ENCODE measurements at places on chromosomes 6 and 20.

GRCh38 chr20:61966492-61967244 is 99.0 kb downstream of the TAF4 start:
- DNase-seq: no peak

DNA sequence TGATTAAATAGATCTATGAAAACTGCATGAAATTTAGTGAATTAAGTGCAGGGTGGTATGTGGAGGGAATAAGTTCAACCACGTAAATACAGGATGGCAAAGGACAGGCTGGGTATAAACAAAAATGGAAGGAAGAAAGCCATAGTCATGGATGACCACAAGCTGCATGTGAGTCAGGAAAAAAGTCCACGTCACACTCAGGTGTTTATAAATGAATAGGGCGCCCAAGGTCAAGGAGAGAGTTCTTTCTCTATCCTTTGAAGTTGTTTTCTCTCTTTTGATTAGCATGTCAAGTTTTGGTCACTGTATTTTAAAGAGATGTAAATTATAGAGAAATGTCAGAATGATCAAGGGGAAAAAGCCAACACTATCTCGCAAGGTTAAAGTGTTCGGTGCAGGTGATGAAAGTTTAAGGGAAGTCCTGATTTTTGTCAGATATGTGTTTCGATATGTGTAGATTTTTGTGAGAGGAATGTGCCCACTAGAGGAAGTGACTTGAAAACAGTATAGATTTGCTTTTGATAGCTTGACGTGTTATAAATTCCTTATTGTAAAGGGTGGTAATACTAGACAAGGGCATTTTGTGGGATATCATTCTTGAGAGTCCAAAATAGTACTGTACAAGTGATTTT is 58.7 kb downstream of the MAP3K4 start:
- DNase-seq: no peak

GRCh38 chr6:150139533-150139932 is 3.3 kb upstream of the PPP1R14C start:
- no peak for DNase-seq

DNA sequence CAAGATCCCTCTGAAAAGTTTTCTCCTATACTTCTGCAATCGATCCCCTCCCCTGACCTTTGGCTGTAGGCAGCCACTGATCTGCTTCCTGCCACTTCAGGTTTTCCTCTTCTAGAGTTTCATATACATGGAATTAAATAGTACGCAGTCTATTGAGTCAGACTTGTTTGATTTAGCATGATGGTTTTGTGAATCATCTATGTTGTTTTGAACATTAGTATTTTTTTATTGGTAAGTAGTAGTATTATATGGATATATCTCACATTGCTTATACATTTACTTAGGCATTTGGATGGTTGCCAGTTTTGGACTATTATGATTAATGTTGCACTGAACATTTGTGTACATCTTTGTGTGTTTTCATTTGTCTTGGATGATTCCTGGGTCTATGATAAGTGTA is 518.0 kb downstream of the CD109 start:
- DNase-seq: no peak

DNA sequence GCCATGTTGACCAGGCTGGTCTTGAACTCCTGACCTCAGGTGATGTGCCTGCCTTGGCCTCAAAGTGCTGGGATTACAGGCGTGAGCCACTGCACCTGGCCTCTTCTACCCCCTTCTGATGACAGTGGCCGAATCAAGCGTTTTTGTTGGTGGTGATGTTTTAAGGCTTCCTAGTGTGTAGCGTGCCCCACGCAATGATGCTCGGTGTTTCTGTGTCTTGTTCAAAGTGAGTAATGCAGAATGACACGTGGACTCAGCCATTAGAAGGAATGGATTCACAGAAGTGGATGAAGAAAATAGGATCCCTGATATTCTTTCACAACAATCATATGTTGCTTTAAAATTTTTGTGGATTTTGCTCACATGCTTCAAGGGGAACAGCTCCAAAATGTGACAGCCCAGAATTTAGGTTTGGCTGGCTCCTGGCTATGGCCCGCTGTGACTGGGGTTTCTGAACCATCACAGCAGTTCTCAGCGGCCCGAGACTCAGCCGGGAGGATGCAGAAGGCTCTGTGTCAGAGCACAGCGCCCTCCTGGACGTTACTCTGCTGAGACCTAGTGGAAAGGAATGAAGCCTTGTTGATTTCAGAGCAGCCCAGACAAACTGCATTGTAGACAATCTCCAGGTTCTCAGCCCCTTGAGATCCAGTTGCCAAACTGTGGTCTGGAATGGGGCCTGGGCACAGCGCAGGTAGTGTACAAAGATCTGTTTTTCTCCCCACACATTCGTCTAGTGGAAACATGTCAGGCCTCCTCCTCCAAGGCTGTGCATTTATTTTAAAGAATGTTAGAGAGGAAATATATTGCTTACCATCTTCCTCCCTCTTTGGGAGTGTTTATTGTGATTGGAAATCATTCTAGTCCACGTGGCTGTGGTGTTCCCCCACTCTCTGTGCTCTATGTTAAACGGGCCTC is 57.6 kb upstream of the TIAM2 start:
- no peak for DNase-seq

- DNase-seq: no peak
Observed at GRCh38 chr6:84356907-84357306, 129.5 kb upstream of the CEP162 start.

DNA sequence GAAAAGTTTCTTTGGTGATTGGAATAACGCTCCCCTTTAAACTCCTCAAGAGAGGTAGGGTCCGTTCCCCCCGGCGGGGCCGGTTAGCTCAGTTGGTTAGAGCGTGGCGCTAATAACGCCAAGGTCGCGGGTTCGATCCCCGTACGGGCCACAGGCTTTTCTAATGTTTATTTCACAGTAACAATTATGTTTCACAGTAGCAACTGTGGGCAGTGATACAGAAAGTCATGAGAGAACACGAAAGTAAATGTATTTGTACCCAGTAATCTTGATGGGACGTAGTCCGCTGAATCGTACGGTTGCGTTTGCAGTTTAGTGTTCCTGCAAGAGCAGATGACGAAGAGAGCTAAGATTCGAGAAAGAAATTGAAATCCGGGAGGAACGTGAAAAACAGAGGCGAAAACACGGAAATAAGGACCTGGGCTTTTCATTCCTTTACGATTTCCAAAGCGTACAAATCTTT is 505.5 kb downstream of the PRIM2 start:
- DNase-seq: no peak

- DNase-seq: no peak
Observed at GRCh38 chr20:24118441-24119175, 130.0 kb upstream of the GGTLC1 start.

DNA sequence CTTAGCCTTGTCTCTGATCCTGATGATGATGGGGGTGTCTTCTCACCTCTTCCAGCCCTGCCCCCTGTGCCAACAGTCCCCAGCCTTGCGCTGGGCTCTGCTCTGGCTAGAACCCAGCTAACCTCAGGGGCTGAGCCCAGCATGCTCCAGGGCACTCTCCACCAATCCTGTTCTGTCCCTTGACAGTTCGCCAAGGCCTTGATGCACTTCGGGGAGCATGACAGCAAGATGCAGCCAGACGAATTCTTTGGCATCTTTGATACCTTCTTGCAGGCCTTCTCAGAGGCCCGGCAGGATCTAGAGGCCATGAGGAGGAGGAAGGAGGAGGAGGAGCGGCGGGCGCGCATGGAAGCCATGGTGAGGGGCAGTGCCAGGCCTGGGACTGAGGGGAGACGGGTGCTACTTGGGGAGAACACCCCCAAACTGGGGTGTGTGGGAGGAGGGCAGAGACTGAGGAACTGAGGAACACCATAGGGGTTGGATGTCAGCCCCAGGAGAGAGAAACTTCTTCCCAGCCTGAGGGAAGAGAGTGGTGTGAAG is 33.1 kb downstream of the MOCS1 start:
- DNase-seq: no peak
